Naive B cell (primary cell): ENCODE measurements at places on chromosomes 11 and 22.

DNA sequence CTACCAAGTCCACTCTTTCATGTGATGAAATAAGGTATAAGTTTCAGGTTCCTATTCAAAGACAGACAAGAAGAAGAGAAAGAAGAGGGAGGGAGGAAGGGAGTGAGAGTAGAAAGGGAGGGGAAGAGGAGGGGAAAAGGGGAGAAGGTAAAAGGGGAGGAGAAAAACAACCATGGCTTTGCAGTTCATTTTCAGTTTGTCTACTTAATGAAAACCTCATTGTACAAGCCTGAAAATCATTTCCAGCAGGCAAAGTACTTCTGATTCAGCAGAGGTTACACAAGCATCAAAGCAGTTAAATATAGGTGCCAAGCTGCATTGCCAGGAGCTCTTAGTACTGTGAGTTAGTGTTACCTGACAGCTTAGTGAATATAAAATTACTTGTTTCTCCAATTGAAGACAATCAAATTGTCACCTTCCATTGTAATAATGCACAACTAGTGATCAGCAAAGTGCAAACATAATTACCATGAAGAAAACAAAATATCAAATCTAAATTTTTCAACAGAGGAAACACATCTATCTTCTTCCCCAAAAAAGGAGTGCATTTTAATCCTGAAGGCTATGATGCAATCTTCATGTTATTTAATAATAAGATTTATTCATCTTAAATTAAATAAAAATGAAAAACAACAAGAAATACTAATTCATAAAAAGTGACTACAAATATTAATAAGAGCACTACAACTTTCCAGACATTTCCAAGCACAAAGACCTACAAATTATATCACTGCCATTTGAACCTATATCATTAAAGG lies 8.2 kb downstream of the SOX6 start:
- DNase-seq = no peak

GRCh38 chr11:68025047-68025446 lies 5.4 kb upstream of the NDUFS8 start:
- no peak for DNase-seq

DNA sequence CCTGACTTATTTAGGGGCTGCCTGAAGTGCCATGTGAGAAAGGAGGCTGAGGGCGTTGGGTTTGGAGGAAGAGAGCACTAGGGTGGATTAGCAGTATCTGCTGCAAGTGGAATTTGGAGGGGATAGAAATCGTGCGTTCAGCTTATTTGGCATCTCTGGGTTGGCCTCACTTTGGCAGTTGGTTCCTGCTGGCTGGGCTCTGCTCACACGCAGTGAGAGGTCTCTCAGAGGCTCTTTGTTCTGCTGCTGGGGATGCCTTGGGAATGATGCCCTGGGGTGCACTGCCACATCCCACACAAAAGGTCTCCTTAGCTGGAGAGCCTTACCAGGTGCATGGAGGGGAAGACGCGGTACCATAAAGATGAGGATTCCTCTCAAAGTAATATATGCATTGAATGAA lies 17.7 kb upstream of the MICAL2 start:
- no peak for DNase-seq

DNA sequence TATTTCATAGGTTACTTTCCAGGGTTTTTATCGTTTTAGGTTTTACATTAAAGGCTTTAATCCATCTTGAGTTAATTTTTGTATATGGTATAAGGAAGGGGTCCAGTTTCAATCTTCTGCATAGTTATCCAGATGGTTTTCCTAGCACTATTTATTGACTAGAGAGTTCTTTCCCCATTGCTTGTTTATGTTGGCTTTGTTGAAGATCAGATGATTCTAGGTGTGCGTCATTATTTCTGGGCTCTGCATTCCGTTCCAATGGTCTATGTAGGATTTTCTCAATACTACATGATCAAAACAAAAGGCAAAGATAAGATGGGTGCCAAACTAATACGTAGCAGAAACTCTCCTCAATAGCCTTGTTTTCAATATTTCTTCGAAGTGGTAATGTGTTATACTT lies 14.3 kb upstream of the RIC3 start:
- no peak for DNase-seq

DNA sequence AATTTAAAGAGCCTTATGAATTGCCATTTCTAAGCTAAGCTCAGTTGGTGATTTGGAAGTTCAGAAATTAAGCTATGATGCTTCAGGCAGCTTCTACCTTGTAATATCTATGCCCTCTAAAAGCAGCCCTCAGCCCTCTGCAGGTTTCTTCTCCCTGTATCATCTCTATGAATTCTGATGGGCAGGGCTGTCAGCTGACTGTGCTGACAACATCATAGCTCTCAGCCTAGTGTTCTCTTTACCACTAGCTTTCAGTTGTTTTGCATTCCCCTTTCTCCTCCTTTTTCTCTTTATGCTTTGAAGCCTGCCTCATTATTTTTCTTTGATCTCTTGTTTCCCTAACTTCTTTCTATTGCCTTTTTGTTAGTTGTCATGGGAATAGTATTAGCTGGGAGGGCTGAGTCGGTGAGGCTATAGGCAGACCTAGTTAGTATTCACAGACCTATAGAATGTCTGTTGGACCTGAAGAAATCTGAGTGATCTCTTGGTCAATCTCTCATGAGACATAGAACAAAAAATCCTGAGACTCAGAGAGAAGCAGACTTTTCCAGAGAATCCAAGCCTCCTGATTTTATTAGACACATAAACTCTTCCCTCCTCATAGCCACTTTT lies 535.4 kb downstream of the RAB38 start:
- no peak for DNase-seq

GRCh38 chr11:26626346-26626745 lies 54.3 kb upstream of the MUC15 start:
- no peak for DNase-seq

- DNase-seq = no peak
Measured at GRCh38 chr11:61345954-61346843, 13.2 kb downstream of the TKFC start.

DNA sequence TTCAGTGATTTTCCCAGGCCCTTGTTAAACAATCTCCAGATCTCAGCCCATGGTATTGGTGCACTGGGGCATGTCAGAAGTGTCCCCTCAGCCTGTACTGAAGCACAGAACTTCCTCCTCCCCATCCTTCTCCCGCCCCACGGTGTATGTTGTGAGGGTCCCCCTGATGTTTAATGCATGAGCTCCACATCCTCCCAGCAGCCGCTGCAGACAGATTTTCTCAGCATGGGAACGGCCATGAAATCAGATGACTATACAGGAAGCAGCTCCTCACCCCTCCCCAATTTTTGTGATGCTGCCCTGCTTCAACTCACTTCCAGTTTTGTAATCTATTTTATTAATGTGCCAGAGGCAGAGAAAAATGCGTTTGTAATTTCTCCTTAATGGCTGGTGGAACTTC lies 406.0 kb downstream of the MIAT start:
- DNase-seq = no peak

DNA sequence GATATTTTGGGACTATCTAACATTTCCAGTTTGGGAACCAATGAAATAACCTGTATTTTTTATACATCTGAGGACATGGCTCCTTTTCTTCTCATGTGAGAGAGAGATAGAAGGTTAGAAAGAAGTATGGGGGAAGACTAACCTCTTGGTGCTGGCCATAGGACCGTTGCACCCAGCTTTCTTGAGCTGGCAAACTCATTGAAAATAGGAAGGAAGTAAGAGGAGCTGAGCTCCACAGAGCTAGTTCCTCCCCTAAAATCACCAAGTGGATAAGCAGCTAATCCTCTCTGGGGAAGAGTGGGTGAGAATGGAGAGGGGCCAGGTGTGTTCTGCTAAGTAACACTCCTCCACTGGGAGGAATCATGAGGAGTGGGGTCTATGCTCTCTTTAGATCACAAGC lies 387.4 kb upstream of the CADM1 start:
- no peak for DNase-seq

DNA sequence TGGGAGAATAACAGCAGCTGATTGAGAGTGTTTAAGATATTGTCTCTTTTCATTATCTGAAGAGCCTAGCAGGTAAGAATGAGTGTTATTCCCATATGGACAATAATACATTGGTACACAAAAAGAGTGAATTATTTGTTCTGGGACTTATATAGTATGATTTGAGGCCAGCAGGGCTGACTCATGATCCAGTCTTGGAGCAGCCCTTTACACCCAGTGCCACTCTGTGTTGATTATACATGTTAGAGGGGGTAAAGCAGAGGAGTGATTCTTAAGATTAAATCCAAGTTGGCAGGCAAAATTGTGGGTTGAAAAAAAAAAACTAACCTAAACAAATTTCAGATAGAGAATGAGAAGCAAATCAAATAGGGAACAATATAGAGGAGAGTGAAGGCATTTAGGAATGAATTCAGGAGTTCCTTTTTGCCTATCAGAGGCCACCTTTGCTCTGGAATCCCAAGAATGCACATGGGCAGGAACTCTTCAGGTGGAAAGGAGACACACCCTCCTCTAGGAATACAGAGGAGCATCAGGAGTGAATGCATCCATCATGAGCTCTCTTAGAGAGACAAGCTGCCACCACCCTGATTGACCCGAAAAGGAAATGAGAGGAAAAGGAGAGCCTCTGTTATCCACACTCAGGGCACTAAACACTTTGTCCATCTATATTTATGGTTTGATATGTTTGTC lies 19.2 kb upstream of the MRGPRX1 start:
- no peak for DNase-seq

- peak; percentile 57 for DNase-seq
Measured at GRCh38 chr11:9759519-9760192, 95.8 kb downstream of the SWAP70 start.

DNA sequence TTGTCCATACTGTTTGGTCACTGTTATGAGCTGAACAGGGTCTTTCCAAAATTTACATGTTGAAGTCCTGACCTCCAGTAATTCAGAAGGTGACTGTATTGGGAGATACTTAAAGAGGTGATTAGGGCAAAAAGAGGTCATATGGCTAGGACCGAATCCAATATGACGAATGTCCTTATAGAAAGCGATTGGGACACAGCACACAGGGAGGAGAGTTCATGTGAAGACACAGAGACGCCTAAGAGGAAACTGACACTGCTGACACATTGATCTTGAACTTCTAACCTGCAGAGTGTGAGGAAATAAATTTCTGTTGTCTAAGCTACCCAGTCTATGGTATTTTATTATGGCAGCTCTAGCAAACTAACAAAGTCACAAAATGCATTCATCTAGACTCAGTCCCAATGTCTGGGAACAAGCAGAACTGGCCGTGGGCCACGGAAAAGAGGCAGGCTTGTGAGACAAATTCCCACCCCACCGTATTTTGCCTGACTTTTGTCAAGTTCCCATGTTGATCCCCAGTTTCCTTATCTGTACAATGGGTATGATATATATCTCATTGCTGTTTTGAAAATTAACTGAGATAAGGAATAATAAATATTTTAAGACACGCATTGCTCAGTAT lies 295.0 kb downstream of the NTM start:
- no peak for DNase-seq

DNA sequence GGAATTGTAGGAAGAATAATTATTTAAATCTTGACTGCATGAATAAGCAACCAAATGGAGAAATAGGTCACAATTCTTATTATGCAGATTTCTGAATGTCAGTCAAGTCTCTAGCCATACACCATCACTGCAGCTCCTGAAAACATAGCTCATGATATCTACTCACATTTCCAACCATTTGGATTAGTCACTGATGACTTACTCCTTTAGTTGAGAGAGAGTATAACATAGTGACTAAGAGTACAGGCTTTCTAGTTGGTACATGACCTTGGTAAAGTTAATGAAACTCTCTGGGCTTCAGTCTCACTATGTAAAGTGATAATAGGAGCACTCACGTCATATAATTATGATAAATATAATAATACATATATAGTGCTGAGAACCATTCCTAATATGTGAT lies 265.2 kb downstream of the KCNA4 start:
- no peak for DNase-seq

DNA sequence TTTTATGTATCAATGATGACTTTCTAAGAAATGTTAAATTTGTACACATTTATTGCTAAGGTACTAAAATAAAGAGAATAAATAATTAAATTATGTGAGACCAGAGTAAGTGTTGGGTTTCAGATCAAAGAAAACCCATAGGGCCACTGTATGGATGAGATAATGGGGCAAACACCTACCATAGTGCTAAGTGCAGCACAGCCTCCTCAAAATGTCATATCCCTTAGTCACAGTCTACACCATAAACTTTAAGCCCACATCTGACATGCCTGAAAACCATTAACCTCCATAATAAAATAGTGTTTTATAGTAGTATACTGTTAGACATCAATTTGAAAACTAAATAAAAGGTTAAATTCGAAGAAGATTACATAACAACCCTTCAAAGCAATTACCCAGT lies 37.5 kb downstream of the SESN3 start:
- DNase-seq = no peak

GRCh38 chr11:76444065-76444383 lies 794 bp upstream of the EMSY start:
- DNase-seq = no peak

GRCh38 chr11:114058026-114058706 lies 1.3 kb upstream of the ZBTB16 start:
- DNase-seq = no peak

GRCh38 chr22:42078469-42079318 lies 806 bp upstream of the SMDT1 start:
- no peak for DNase-seq

- DNase-seq = no peak
Measured at GRCh38 chr11:62402226-62402959, 16.4 kb upstream of the SCGB1A1 start.

GRCh38 chr11:14953904-14954303 lies 18.2 kb downstream of the CALCA start:
- DNase-seq = no peak

GRCh38 chr22:48523091-48523490 lies 1304.6 kb downstream of the BRD1 start:
- no peak for DNase-seq

GRCh38 chr11:41003339-41004282 lies 455.8 kb downstream of the LRRC4C start:
- no peak for DNase-seq

GRCh38 chr22:42360348-42360747 lies 71.9 kb downstream of the NFAM1 start:
- no peak for DNase-seq

DNA sequence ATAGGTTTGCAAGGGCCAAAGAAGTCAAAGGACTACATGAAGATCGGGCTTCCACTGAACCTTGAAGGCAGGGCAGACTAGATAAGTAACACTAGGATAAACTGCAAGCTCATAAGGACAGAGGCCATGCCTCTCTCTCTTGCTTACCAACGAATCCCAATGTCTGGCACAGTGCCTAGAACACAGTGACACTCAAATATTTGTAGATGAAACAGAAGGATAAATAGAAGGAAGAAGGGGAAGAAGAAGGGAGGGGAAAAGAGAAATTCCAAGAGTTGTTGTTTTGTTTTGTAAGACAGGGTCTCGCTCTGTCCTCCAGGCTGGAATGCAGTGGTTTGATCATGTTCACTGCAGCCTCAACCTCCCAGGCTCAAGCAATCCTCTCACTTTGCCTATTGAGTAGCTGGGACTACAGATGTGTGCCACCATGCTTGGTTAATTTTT lies 26.9 kb downstream of the SIK3 start:
- DNase-seq = no peak

DNA sequence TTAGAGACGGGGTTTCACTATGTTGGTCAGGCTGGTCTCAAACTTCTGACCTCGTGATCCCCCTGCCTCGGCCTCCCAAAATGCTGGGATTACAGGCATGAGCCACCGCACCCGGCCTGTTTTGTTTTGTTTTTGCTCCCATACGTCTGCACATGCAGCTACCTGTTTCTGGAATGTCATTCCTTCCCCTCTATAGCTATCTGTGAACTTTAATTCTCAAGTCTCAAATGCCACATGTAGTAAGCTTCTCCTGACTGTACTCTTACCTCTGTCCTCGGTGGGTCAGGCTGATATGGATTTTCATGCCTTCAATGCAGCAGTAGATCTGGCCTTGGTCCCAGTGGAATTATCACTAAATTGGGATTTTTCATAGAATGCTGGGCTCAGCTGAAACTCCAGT lies 12.4 kb upstream of the SWAP70 start:
- DNase-seq = no peak

- peak; percentile 72 for DNase-seq
Measured at GRCh38 chr11:9748361-9748970, 84.6 kb downstream of the SWAP70 start.
